IMR-90 (cell line): ENCODE measurements at places on chromosomes 3 and 15. TPM values are rescaled to one million over a fixed set of nuclear protein-coding genes. Genes with fewer than 3 reads are reported as not detected.

DNA sequence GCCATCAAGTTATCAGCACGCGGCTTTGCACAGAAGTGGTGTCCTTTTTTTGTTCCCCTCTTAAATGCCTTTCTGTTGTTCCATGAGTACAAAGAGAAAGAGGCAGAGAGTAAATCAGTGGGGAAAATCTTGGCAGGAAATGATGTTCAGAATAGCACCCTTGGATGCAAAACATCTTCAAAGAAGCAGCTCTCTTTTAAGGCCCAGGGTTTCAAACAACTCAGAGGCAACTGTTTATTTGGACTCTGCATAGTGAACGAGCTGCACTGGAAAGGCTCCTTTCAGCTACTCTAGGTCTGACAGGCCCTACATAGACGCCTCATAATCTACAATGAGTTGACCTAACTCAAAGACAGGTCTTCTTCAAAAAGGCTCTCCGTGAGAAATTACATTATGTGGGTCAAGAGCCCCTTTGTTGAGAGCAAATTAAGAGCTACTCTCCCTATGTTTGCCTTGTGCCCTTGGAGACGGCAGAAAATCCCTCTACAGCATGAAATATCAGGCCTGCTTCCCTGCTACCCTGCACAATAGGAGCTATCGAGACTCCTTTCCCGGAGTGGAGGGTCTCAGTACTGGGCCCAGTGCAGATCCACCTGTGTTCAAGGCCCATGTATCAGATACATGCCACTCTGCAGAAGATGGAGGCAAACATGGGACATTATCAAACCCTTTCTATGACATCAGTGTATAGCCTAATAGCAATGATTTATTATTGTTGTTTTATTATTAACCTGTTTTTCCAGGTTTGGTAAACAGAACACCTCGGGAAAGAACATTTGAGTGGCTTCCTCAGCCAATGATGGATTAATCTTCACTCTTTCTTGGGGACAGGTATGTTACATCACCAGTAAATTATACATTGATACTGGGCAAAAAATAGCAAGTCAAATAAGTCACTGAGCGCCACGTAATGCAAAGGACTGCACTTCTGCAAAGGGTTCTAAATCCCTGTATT is 53.1 kb downstream of the HEG1 start:
- DNase-seq, result no peak
- no peaks in the 10 kb centered on the region for H3K27me3 ChIP-seq
- no peak overlapping the region for H3K27ac ChIP-seq
- peaks cover 81% of the 10 kb centered on the region for H3K36me3 ChIP-seq
- peaks cover 14% of the 10 kb centered on the region for H3K4me1 ChIP-seq

DNA sequence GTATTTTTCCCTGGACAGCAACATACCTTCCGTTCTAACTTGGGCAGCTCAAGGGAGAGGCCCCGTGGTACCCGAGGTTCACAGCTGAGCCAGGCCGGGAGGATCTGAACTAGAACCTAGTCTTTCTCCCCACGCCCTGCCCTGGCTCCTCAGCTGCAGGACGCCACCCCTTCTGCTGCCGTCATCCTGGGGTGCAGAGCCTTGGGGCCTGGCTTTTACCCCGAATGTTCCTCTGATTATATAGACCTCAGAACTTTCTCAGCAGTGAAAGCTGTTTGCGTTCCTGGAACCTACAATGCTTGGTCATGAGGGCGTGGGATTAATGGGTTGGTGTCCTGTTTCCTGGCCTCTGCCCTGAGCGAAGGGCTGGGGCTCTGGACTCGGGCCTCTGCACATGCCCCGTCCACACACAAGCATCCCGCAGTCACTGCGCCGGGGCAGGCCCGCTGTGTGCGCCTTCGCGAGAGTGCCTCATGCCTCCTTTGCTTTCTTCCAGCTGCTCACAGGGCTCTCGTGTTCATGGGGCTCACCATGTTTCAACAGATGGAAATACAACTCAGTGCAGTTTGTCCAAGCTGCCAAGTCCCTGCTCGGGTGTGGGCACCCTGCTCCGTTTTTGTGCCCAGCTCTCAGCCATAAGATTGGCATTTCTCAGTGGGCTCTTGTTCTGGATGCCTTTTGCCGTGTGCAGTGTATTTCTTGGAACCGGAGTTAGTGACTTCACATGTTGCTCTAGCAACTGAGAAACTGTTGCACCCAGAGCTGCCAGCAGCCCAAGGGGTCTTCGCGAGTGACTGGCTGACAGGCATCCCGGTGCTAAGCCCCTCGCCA is 20.4 kb downstream of the SYNM start:
- peaks cover 7% of the 10 kb centered on the region for H3K36me3 ChIP-seq
- peaks cover 14% of the 10 kb centered on the region for H3K4me1 ChIP-seq
- no peak for DNase-seq
- no peaks in the 10 kb centered on the region for H3K27me3 ChIP-seq

UBA7 gene
- 15.3 and 18.6 TPM in 2 replicates for total RNA-seq

CYP11A1 gene
- 0.18 and 0.28 TPM in 2 replicates for total RNA-seq

DNA sequence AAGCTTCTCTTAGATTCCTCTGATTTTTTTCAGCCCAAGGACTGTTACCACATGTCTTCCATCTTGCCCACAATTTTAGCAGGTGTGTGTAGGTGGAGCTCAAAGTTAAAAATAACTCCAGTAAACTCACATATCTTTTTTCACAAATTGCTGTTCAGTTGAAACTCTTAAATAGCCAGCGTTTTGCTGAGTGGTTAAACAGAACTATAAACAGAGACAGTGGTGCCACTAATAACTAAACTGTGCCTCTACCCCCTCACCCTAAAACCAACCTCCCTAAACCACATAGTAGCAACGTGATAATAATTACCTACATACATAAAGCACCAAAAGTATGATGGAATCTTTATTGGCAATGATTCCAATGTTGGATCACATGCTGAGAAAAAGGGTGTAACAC is 525.1 kb downstream of the PDCD6IP start:
- H3K27me3 ChIP-seq, result no peaks in the 10 kb centered on the region
- no peak for DNase-seq
- no peaks in the 10 kb centered on the region for H3K36me3 ChIP-seq
- no peak overlapping the region for H3K27ac ChIP-seq
- no peaks in the 10 kb centered on the region for H3K4me1 ChIP-seq
- H3K4me3 ChIP-seq, result no peak overlapping the region

C15orf62 gene
- under 0.01 TPM in 1 of 2 replicates, not detected in the other for total RNA-seq

SYNPR gene
- total RNA-seq, result not detected in 2 replicates

- H3K36me3 ChIP-seq, result no peaks in the 10 kb centered on the region
- H3K27me3 ChIP-seq, result peaks cover 3% of the 10 kb centered on the region; the same call in 1 of the 2 replicates
- no peak overlapping the region for H3K4me3 ChIP-seq
- DNase-seq, result peak; percentile 25
Measured at GRCh38 chr3:44906997-44907396, 32.6 kb downstream of the TGM4 start.

DNA sequence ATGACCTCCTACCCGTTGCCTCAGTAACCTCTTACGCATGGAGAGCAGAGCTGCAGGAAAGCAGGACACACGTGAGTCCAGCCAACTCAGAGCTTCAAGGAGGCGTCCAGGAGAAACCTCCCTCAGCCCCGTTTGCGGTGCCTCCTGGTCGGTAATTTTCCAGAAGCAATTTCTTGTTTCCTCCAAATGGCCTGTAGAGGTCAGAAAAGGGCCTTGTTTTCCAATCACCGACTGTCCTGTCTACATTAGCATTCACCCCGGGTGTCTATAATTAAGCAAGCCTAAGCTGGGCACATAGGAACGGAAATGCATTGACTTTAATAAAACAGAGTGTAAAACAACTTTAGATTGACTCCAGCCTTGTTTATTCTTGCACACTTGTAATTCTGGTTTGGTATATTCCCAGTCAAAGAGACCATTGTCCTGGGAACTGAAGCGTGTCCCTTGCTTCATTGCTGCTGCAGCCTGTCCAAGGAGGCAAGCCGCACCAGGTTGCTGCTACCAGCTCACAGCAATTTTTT is 836.2 kb downstream of the AGBL1 start:
- DNase-seq, result peak; percentile 13
- no peaks in the 10 kb centered on the region for H3K4me1 ChIP-seq
- no peaks in the 10 kb centered on the region for H3K27me3 ChIP-seq
- no peak overlapping the region for H3K4me3 ChIP-seq
- no peak overlapping the region for H3K27ac ChIP-seq
- no peaks in the 10 kb centered on the region for H3K36me3 ChIP-seq

GRCh38 chr3:19972054-19972453 is 25.2 kb downstream of the RAB5A start:
- peaks cover 18% of the 10 kb centered on the region for H3K36me3 ChIP-seq
- no peaks in the 10 kb centered on the region for H3K27me3 ChIP-seq
- peak; percentile 62 for DNase-seq
- H3K27ac ChIP-seq, result no peak overlapping the region; the same call in 1 of the 2 replicates
- peaks cover 3% of the 10 kb centered on the region for H3K4me1 ChIP-seq
- H3K4me3 ChIP-seq, result no peak overlapping the region

GRCh38 chr3:126259411-126260391 is 79.3 kb upstream of the ALDH1L1 start:
- no peak overlapping the region for H3K4me3 ChIP-seq
- no peaks in the 10 kb centered on the region; the same call in 1 of the 2 replicates for H3K27me3 ChIP-seq
- peak overlapping the region; percentile 36; the same call in 1 of the 2 replicates for H3K27ac ChIP-seq
- H3K36me3 ChIP-seq, result no peaks in the 10 kb centered on the region
- peak; percentile 10 for DNase-seq
- H3K4me1 ChIP-seq, result peaks cover 6% of the 10 kb centered on the region; the same call in 1 of the 2 replicates
